SW 1271 (cell line): ENCODE measurements at places on chromosomes 7 and 10.
A peak's percentile ranks its signal among the peaks of the same experiment; 100 is the strongest.

GRCh38 chr10:92180399-92180798 lies 110.5 kb downstream of the CPEB3 start:
- DNase-seq: no peak

- no peak for DNase-seq
These were observed 472.6 kb upstream of the CNTNAP2 start for GRCh38 chr7:145643981-145644380.

GRCh38 chr10:76115471-76116155 lies 684.2 kb downstream of the LRMDA start:
- no peak for DNase-seq

GRCh38 chr10:69223028-69223342 lies 2.9 kb downstream of the HKDC1 start:
- no peak for DNase-seq

DNA sequence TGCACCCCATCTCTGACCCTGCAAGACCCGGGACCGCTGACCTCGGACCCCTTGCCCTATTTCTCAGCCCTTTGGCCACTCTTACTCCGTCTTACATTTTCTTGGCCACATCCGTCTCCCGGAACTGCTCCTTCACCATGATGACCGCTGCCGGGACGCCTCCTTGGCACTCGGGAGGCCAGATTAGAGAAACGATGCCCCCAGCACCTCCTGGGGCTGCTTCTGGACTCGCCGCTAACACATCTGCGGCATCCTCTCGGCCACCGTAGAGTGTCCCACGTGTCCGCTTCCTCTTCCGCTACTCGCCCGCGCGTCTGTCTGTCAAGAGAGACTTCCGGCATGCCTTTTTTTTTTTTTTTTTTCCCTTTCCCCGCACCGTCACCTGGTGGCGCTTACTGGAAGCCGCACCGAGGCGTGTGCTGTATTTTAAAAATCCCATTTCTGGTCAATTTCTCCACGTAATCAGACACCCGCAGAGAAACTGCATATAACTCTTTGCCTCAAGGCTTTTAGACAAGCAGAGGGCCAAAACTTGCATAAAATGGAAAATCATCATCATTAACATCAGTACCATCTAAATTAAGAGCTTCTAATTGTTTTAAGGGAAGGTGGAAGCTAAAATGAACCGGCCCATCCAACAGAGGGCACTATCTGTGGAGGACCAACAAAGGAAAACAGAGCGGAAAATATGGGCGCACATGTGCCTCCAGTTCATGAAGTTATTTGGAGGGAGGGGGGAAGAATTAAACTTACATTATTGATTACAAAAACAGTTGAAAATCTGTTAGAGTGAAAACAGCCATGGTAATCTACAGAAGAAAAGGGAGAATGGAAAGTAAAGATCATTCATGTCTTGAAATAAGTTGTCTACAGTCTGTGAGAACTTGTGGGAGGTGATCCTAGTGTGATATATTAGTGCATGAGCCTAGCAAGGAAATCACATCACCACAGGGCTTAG lies at the start of gene POLR3A:
Gene POLR3A (minus strand): TSS at position 247 of the 958 bp plus-strand sequence. CDS start 108 bp downstream, at position 139.
- peak; percentile 69 for DNase-seq

DNA sequence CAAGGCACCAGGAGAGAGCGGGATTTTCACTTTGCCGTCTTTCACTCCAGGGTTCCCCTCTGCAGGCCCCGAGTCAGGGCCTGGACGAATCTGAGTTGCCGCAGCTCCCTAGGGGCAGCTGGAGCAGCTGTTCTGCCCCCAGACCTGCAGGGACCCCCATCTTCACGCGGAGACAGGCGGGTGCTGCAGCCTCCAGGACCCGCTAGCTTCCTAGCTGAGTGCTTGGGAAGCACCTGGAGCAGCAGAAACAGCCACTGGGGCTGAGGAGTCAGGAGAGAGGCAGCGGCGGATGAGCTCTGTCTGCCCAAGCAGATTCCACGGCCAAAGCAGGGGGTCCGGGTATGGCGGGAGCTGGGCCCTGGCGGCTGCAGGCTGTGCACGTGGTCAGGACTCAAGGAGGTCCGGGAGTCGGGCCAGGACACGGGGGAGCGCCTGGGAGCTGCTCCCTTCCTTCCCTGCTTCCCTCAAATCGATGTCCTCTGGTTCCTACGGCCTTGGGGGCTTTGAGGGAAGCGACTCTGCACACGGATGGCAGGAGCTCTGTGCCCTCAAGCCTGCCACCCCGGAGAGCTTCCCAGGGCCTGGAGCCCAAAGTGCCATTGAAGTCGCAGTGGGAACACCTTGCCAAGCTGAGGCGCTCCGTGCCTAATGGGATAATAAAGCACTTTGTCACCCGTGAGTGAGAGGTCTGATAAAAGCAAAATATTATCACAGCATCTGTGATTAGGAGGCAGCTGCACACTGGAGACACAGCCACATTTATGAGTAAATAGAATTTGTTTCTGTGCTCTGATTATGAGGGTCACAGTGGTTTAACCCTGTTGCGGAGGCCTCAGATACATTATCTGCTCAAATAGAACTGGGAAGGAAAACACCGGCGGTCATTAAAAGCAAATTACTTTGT lies 17.2 kb downstream of the MNX1 start:
- no peak for DNase-seq

GRCh38 chr7:141754939-141755338 lies 9.0 kb upstream of the TAS2R3 start:
- peak; percentile 16 for DNase-seq

DNA sequence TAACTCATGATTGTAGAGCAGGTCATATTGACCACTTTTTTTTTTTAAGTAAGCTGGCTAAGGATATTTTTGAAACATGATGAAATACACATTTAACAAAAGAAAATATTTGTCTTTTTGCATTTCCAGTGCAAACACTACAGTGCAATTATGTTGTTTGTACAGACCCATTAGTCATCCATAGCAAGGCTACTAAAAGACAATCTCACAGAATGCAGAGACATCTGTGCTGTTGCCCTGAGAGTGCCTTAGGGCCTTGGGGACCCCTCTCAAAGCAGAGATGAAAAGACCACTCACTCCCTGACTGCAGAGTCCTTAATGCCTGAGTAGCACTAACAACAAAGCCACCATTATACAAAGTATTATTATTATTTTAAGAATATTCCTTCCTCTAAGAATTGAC lies 104.5 kb downstream of the NRCAM start:
- DNase-seq: no peak

GRCh38 chr7:158782761-158783401 lies 46.4 kb downstream of the ESYT2 start:
- DNase-seq: peak; percentile 44

GRCh38 chr10:31071232-31072005 lies 39.8 kb upstream of the ZNF438 start:
- no peak for DNase-seq

- DNase-seq: no peak
These were observed 6.8 kb downstream of the PON2 start for GRCh38 chr7:95427914-95428516.

DNA sequence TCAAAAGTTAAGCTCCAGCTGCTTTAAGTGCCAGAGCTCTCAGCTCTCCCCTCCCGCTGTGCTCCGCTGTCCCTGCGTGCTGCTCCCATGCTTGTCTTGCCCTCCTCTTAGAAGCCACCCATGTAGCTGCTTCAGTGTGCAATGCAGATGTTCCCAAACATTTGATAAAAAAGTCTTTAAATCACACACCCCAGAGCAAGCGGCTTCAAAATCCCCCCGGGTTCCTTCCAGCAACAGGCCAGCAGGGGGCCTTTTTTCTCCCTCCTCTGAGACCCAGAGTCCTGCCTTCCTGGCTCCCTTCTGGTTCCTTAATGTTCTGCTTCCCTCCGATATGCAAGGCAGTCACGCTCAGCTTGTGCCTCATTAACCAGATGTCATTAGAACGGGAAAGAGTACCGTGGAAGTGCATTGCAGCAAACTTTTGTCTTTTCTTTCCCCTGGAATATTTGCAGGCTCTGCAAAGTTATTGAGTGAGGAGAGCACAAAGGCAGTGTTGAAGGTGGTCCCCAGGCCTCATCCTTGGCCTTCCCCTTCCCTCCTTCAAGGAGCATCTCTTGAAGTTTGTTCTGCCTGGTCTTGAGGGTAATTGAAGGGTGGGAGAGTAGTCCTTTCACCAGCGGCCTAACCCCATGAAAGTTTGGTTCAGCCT lies 25.5 kb downstream of the LDB3 start:
- no peak for DNase-seq

- no peak for DNase-seq
These were observed 14.7 kb downstream of the NEUROG3 start for GRCh38 chr10:69558559-69558958.

GRCh38 chr10:106825576-106826364 lies 338.7 kb downstream of the SORCS1 start:
- DNase-seq: no peak

- no peak for DNase-seq
These were observed 56.6 kb downstream of the MPLKIP start for GRCh38 chr7:40077849-40078248.

DNA sequence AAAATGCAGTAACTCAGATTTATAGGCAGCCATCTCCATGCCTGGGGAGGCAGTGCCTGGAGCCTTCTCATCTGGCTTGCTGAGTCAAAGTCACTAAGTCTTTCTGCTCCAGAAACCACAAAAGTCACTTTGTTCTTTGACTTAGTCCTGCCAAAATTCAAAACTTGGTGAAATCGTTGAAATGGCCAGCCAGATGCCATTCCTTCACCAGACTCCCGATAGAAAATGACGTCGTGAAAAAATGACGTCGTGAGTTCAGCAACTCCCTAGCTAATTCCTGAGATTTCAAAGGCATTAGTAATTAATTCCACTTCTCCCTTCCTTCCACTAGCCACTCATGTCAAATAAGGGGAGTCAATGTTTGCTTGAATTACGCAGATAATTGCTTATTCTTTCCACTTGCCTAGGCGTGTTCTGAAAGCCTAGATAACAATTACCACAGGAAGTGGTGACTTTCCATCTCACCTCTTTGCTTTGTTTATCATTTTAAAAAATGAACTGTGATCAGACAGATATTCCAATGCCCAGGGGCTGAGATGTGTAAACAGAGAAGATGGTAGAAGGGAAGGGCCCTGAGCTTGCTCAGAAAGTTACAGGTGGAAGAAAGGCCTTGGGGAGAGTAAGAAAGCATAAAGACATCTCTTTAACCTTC lies 48.5 kb upstream of the OSBPL3 start:
- peak; percentile 76 for DNase-seq

GRCh38 chr10:10361301-10361885 lies 656.3 kb upstream of the CELF2 start:
- no peak for DNase-seq

- DNase-seq: no peak
These were observed 32.2 kb downstream of the HACD1 start for GRCh38 chr10:17585016-17585415.

DNA sequence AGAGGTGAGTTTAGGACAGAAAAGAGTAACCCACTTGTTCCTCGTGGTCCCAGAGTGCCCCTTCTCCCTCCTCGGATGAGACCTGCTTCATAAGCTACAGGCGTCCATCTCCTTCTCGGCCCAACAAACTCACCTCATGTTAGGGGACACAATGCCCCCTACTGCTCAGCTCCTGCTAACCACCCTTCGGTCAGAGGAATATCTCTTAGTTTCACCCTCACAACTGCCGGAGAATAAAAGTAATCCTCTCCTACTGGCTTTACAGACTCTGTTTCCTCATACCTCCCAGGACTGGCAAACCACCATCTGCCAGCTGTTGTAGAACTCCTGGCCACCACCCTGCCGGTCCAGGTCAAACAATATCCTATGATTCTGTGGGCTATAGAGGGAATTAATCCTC lies 3.2 kb downstream of the AKR1B15 start:
- no peak for DNase-seq

- no peak for DNase-seq
These were observed 45.7 kb downstream of the PTN start for GRCh38 chr7:137297551-137298463.

GRCh38 chr10:46285300-46285699 lies 1.5 kb upstream of the ANTXRL start:
- DNase-seq: no peak

DNA sequence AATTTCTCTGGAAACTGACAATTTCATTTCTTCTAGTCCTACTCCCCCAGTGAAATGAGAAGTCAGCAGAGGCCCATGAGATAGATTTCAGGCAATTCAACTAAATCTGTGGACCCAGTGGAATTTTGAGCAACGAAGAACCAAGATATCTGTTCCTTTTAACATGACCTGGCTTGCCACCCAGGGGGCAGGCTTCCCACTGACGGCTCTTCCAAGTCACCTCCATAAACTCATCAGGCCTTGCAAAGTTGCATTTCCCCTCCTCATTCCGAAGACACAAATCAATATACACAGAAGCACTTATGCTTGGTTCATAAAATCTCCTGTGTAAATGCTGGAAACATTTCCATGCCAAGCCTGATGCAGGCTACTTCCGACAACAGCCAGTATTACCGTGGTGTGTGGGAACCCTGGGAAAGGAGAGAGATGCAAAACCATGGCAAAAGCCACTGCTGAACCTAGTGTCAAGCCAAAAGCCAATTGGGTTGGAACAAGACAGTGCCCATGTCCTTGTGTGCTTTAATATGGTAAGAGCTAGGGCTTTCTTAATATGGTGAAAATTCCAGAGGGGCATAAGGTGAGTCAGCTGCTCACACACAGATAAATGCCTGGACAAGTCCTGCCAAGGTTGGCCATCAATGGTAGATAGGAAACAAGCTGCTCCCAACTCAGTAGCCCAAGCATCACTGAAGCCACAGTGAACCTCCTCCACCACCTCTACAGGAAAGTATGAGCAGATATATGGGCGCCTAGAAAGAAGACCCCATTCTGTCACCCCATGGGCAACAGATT lies 1.6 kb downstream of the FRMD4A start:
- no peak for DNase-seq

- no peak for DNase-seq
These were observed 17.7 kb downstream of the GIMAP5 start for GRCh38 chr7:150754951-150755350.

GRCh38 chr10:61503051-61503450 lies 49.9 kb upstream of the TMEM26 start:
- DNase-seq: no peak

DNA sequence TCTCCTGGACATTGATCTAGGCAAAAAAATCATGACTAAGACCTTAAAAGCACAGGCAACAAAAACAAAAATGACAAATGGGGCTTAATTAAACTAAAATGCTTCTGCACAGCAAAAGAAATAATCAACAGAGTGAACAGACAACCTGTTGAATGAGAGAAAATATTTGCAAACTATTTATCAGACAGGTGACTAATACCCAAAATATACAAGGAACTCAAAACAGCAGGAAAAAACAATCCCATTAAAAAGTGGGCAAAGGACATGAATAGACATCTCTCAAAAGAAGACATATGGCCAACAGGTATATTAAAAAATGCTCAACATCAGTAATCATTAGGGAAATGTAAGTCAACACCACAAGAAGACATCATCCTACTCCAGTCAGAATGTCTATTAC lies 166.8 kb downstream of the MTERF1 start:
- DNase-seq: no peak

DNA sequence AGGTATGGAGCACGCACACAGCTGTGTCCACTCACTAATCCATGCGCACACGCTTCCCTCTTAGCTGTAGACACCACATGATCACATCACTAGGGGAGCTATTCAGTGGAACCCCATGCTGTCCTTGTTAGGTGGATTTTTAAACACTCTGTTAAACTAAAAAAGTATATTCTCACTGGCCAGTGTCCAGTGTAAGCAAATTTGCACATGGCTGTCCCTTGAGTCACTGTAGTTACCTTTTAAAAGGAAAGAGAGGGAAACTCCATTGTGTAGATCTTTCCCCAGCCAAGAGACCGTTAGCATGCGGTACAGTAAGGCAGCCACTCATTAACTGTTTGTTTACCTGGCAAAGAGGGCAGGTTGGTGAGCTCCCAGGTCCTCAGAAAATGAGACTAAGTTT lies 81.6 kb upstream of the INSYN2A start:
- DNase-seq: no peak
